Daoy (cell line): ENCODE measurements at places on chromosomes 13 and 19. TPM values are rescaled to one million over a fixed set of nuclear protein-coding genes. Genes with fewer than 3 reads are reported as not detected.

CFAP97D2 gene
- total RNA-seq, result not detected in 2 replicates

ODAD3 gene
- not detected in 2 replicates for total RNA-seq

SHC2 gene
- 0.11 TPM in 1 of 2 replicates, not detected in the other for total RNA-seq

KIR2DL1 gene
- not detected in 2 replicates for total RNA-seq

CLEC11A gene
- total RNA-seq, result 47.6 and 56.9 TPM in 2 replicates

BCAM gene
- total RNA-seq, result 4.6 and 13.4 TPM in 2 replicates
